Stimulated activated CD8-positive, alpha-beta memory T cell treated with anti-CD3 and anti-CD28 coated beads, Interleukin-15, amount 100 ng/mL, for 48 hours (primary cell): ENCODE measurements at places on chromosomes 11 and 22.

GRCh38 chr22:33796494-33796893 is 123.8 kb downstream of the LARGE1 start:
- DNase-seq: no peak

- no peak for DNase-seq
Measured at GRCh38 chr11:98559961-98560360, 460.8 kb upstream of the CNTN5 start.

GRCh38 chr22:50530877-50531545 is 1.2 kb upstream of the TYMP start:
- DNase-seq: peak; percentile 81

GRCh38 chr11:99822846-99823565 is 802.3 kb downstream of the CNTN5 start:
- no peak for DNase-seq

DNA sequence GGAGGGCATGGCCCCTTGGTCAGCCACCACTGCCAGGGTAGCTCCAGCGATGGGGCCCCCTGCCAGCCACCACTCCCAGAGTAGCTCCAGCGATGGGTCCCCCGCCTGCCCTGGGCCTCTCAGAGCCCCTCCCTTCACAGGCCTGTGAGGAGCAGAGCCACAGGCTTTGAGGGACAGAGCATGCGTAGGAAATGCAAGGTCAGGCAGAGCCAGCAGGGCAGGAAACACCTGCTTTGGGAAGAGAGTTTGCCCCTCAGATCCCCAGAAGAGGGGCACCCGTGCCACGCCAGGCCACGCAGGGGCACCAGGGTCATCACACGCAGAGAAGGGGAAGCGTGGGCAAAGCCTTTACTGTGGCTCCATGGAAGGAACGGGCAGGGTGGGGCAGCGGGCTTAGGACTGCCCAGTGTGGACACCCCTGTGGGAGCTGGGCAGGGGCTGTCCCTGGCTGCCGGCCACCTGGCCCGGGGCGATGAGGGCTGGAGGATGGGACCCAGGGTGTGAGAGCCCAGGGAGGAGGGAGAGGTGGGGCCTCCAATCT is 477.8 kb downstream of the BRD1 start:
- DNase-seq: no peak

DNA sequence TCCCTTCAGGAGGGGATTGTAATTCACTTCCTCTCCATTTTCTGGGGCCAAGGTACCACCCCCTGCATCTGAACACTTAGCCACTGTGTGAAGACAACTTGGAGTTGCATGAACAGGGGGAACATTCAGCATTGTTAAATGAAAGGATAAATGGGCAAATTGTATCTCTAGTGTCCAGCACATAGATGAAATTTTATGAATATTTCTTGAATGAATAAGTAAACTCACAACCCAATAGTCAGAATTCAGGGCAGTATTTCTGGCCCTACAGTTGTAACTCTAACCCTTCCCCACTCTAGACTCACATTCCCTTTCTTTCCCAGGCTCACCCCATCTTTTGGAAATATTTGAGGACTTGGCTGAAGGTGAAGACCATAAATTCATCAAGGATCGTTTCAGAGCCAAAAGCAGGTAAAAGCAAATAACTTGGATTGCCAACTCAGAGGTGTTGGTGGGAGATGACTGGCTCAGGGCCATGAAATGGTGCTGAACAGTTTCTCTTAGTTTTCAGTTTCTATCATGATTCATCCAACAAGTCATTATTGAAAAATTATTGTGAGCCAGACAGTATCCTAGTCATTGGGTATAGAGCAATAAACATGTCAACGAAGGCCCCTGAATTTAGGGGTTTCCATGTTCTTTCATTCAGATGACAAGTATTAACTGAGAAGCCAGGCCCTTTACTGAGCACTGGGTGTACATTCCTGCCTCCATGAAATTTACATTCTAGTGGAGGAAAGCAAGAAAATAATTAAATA is 33.3 kb upstream of the ZC3H12C start:
- no peak for DNase-seq

- DNase-seq: no peak
Measured at GRCh38 chr22:46728470-46728869, 9.6 kb downstream of the CERK start.

- DNase-seq: no peak
Measured at GRCh38 chr11:35402751-35403660, 16.4 kb downstream of the SLC1A2 start.

DNA sequence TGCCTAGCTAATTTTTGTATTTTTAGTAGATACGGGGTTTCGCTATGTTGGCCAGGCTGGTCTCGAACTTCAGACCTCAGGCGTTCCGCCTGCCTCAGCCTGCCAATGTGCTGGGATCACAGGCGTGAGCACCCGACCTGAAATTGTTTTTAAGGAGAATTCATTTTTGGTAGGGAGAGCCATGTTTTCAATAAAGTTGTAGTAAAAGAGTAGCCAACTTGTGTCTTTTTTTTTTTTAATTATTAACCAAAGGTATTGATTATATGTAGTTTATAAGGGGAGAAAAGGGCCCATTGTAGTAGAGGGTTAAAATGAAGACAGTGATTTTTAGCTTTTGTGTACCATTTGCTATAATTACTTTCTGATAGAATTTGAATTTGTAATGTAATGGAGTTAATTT is 31.6 kb upstream of the HSD17B12 start:
- DNase-seq: no peak

DNA sequence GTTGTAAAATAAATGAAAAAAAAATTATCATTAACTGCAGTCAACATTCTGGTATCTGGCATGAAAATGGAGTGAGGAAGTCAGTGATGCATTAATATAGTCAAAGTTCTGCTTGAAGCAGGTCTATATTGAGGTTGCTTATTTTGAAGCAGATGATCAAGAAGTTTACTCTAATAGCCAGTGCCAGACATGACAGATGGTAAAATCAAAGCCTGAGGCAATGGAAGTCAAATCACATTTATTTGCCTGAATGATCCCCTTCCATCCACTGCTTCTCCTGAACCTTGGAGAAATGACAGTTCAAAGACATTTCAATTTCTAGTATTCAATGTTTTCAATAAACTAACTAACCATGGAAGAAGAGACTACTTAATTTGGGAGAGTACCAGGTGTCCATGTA is 430.0 kb downstream of the FAM181B start:
- no peak for DNase-seq

DNA sequence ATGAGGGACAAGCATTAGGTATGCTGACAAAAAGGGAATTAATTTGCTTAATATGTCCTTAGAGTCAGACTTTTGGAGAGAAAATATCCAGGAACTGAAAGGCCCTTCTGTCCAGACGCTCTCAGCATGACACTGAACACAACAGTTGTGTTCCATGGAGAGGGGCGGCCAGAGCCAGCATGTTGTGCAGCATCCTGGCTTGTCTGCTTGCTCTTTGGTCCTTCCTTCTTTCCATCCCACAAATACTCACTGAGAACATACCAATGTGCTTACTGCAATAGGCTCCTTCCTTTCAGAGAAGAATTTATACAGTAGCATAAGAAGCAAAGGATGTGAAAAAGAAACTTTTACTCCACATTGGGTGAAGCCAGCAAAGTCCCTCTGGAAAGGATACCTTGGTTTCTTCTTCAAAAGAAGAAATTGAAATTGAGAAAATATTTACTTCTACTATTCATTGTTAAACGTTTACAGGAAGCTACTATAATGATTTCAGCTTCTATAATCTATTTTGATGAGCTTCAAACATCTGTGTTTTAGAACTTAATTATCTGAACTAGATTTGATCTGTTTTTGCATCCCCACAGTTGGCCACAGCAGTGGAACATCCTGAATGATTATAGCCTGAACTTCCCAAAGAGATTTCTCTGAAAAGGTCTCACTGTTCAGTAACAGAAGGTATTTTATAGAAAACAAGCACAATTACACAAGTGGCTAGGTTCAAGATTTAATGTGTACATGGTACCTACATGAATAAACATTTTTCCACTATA is 304.1 kb upstream of the PITPNB start:
- no peak for DNase-seq

- no peak for DNase-seq
Measured at GRCh38 chr11:12066056-12066798, 44.2 kb upstream of the MICAL2 start.

DNA sequence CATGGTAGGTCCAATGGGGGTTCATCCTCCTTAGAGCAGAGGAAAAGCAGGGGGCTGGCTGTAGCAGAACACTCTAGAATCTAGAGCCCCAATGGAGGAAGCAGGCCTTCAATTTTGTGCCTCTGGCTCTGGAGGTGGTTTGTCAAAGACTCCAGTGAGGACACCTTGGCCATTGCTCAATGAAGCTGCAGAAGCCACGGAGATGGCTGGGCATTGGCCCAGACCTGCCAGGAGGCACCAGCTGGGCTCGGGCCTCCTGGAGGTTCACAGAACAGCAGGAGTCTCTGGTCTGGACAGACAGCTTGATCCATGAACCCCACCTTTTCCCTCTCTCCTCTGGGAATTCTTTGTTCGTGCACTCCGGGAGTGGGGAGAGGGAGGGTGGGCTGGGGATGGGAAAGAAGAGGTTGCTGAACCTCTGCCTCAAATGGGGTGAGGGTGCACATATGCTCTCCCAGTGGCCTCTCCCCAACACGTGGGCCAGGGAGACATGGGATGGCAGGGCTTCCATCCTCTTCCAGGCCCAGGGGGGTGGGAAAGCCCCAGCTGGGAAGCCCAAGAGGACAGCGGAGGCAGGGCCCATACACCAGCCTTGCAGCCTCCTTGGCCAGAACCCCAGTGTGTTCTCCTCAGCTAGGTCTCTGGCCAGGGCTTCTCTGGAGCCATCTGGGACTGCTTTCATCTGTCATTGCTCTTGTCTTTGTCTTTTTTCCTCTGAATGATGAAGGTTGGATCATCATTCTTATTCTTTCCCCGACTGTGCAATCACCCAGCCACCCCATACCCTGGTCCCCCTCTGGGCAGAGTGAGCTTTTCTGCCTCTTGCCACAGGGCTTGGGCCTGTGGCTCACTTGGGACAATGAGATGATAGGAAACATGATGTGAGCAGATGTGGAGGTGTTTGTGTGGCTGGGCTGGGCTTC is 1019.4 kb downstream of the BRD1 start:
- DNase-seq: no peak

DNA sequence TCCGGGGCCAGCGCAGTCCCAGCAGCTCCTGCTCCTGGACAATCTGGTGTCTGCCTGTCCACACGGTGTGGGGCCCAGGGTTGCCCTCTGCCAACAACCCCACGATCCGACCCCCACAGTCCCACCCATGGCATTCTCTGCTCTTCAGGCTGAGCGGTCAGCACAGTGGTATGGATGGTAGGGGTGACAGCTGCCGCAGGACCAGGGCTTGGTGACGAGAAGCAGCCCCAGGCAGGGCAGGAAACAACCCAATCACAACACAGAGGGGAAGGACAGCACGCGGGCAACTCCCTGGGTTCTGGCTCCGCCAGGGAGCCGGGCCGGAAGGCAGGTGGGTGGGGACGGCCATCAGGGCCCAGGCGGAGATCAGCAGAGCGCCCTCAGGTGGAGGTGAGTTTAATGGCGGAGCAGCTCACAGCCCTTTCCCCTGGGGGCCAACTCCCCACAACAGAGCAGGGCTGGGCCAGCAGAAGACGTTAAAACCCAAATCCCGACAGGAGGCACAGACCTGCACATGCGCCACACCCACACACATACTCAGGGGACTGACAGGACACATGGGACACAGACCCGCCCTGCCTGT is 5.3 kb upstream of the CHADL start:
- no peak for DNase-seq
